Retina (tissue), 1 donor: ENCODE measurements at places on chromosomes 1 and 21.

DNA sequence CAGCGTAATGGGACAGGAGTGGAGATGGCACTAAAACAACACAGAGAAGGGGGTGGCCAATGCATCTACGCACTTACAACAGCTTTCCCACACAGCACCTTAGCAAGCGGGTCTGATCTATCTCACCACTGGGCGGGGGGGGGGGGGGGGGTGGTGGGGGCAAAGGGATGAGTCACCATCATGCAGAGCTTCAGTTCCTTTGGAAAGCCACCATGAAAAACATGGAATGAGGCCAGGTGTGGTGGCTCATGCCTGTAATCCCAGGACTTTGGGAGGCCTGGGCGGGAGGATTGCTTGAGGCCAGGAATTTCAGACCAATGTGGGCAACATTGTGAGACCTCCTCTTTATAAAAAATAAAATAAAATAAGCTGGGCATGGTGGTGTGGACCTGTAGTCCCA is 47.2 kb downstream of the KLHDC7A start:
- DNase-seq = no peak

DNA sequence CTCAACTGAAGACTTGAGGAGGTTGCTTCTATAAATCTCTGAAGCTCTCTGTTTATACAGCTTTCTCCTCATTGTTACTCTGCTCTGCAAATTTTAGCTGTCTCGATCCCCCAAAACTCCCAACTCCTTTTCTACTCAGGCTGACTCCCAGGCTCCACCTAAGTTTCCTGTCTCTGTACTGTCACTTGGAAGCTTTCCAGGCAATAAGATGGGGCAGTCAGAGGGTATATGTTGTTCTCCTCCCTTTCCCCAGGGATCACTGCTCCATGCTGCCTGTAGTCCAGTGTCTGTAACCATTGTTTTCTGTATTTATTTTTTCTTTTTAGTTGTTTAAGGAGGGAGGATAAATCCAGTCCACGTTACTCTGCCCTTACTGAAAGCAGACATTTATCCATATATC is 13.4 kb downstream of the TSNAX start:
- DNase-seq = no peak

DNA sequence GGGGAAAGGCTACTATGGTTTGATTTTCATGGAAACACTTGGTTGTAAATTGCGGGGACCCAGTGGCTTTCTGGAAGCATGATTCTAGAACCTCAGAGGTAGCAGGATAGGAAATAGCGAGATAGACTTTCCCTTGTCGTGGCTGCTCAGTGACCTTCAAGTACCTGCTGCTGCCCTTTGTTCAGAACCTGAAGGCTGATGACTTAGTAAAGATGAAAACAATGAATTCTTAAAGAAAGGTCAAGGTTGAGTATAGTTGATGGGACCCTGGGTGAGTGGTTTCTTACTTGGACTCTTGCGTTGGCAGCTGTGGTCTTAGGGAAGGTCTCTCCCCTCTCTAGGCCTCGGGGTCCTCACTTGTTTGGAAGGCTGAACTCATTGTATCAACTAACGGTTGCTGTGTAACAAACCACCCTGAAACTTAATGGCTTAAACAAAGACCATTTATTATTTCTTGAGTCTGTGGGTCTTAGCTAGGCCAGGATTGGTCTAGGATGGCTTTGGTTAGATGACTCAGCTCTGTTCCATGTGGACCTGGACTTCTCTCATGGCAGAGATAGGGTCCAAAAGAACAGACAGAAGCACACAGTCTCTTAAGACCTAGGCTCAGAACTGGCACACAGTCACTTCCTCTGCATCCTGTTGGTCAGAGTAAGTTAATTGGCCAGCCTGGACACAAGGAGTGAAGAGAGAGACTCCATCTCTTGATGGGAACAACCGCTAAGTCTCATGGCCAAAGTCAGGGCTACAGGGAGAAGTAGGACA is 89.2 kb upstream of the SELENON start:
- DNase-seq = no peak

GRCh38 chr1:86616433-86616832 is 69.6 kb downstream of the CLCA4 start:
- DNase-seq = no peak

DNA sequence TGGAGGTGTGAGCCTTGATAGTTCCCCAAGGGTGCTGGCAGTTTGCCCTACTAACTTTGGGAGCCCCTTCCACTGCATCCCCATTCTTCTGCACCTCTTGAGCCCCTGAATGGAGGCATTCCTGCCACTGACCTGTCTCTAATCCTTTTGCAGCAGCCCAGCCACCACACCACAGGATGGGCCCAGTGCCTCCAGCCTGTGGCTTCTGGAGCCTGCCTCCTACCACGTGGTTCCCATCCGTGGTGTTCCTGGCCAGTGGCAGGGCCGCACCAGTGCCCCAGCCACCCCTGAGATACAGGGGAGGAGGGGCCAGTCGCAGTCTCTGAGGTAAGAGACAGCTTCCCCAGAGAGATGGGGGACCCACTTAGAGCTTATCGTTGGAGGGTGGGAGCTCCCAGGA is 14.4 kb downstream of the INAVA start:
- DNase-seq = no peak

- no peak for DNase-seq
These were observed 540 bp downstream of the CD55 start for GRCh38 chr1:207321790-207322645.

DNA sequence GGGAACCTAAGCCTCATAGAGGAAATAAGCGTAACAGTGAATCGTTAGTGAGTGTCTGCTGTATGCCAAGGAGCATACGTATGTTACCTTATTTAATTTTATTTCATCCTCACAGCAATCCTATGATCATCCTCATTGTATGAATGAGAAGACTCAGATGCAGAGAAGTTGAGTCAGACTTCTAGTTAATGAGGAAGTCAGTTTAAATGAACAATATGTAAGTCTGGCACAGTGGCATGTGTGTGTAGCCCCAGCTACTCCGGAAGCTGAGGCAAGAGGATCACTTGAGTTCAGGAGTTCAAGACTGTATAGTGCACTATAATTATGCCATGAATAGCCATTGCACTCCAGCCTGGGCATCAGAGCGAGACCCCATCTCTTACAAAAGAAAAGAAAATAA is 148.0 kb downstream of the ZZZ3 start:
- no peak for DNase-seq

GRCh38 chr1:187999973-188000372 is 1171.2 kb downstream of the PLA2G4A start:
- DNase-seq = no peak

DNA sequence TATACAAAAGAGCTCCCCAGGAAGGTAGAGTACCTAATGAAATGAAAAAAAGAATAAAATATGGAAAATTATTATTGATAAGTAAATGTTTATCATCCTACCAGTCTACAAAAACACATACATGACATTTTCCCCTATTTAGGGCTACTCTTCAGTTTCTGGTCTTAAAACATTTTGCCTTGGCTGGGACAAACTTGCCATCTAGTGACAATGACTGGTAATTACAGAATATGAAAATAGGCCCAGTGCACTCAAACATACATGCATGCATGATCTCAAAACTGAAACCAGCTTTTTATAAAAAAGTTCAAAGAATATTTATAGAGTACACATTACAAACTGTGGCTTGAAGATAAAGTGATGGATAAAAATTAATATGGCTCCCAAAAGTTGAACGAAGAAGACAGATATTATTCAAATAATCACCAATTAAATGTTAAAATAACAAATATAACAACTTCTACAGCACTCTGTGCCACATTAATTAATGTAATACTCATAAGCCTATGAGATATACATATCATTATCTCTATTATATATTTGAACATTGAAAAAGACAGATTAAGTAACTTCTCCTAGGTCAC is 10.5 kb upstream of the RNPC3 start:
- peak; percentile 43 for DNase-seq

GRCh38 chr1:5701642-5702041 is 290.6 kb downstream of the NPHP4 start:
- no peak for DNase-seq

GRCh38 chr1:27517301-27517700 is 27.3 kb upstream of the WASF2 start:
- no peak for DNase-seq

- no peak for DNase-seq
These were observed 19.5 kb upstream of the NCMAP start for GRCh38 chr1:24536391-24536840.

GRCh38 chr1:40849801-40850592 is 12.2 kb downstream of the CITED4 start:
- DNase-seq = peak; percentile 84

DNA sequence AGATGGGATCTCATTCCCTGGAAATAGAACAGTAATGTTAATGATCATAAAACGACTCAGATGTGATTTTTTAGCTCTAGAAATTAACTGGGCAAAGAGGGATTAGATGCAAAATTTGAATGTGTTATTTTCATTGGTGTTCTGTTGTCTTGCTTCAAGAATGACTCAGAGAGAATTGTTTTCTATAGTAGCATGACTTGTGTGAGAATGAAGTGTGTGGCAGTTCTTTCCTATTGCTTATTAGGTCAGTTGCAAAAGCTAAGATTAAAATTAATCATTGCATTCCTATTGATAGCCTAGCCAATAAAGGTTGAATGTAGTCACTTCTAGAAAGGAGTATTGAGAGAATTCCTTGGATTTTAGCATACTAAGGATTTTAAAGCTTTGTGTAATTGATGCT is 22.9 kb downstream of the SPEN start:
- DNase-seq = no peak

DNA sequence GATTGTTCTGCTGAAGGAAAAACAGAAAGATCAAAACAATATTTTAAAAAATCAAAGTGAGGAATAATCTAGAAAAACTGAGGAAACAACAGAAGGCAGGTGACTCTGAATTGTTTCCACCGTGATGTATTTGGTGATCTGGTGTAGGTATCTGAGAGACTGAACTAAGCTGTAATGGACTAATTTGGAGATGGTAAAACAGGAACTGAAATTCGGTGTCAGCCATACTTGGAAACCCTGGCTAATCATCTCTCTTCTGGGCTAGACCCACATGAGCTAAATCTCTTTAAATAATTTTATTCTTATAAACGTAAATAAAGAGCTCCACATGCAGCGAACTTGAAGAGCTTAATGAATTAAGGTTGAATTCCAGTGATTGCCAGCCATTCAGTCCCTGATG is 1226.1 kb downstream of the NCAM2 start:
- no peak for DNase-seq

- no peak for DNase-seq
These were observed 71.7 kb downstream of the RPS27 start for GRCh38 chr1:154062309-154062708.

- peak; percentile 28 for DNase-seq
These were observed 351.3 kb upstream of the RUNX1 start for GRCh38 chr21:35400233-35400939.

- peak; percentile 20 for DNase-seq
These were observed 412.1 kb upstream of the NFIA start for GRCh38 chr1:60670302-60670701.

DNA sequence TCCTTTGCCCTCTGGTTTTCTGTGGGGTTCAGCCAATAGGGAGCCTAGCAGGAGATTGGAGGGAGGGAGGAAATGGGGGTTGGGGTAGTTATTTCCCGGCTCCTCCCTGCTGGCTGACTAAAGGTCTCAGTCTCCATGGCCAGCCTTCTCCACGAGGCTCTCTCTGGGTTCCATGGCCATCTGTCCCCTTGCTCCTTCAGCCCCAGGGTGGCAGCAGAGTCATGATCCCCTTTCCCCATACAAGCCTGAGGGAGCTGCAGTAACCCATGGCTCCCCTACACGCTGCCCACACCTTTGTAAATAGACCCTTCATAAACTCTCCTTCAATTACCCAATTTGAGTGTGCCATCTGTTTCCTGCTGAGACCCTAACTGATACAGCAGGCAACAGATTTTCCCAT is 176.1 kb upstream of the CSF3R start:
- DNase-seq = no peak

DNA sequence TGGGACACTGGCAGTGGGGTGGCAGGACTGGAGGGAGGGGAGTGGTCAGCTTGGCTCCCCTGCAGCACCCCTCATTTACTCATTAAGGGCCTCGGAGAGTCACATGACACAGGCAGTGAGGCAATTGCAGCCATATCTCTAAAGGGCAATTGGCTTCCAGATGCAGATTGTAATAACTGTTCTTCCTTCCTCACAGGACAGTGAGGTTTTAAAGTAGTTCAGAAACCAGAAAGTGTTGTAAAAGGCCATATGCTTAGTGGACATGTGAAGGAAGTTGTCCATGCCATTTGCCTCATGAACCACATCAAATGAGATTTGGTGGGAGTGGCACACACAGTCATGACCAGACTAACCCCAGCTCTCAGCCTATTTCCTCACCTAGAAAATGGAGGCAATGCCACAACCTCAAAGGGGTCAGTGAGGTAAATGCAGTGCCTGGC is 11.1 kb downstream of the MTX1 start:
- peak; percentile 66 for DNase-seq

- DNase-seq = peak; percentile 12
These were observed 19.3 kb downstream of the OBSCN start for GRCh38 chr1:228226956-228227791.

DNA sequence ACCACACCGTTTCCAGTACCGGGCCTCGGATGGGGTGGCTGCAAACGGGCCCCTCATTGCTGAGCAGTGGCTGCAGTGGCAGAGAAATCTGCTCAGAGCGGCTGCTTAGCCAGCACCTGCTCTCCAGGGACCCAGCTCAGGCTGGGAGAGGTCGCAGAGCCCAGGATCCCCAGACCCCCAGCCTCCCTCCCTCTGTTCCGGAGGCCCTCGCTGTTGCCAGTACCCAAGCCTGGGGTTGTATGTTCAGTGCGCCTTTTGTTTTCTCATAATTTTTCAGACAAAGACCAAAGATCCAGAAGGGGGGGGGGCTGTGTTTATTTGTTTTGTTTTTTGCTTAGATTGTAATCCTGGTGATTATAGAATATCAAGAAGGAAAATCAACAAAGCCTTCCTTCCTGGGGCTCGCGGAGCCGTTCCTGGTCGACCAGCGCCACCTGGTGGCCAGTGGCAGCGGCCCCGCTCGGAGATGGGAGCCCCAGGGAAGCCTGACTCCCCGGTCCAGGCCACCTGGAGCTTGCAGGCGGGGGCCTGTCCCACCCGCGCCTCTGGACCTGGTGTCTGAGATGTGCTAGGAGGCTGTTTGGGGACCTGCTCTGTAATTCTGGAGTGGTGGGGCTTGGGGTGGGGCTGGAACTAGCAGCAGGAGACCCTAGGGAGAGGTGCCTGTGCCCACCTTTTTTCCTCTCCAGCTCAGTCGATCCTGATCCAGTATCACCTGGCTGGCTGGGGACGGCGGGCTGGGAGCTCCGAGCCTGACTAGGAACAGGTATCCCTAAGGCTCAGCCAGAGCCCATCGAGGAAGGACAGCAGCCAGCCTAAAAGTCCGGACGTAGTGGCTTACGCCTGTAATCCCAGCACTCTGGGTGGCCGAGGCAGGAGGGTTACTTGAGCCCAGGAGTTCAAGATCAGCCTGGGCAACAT is 123.9 kb upstream of the VAMP3 start:
- peak; percentile 87 for DNase-seq

DNA sequence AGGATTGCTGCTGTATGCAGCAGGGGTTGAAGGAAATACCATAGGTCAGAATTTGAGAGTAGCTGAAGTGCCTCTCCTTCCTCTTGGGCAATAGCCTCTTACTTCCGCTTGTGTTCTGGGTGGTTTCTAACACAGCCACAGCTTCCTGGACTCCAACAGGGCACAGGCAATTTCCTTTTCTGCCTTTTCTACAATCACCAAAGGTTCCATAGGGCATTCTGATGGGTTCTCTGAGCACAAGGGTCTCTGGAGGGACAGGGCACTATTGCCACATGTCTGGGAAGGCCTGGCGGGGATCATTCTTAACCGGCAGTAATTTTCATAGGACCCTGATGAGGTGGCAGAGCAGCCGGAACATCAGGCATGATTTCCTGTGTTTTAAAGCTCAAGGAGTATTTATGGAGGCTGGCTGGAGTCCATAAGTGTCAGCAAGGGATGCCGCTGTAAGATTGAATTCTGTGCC is 5.5 kb upstream of the AGTRAP start:
- no peak for DNase-seq

GRCh38 chr1:228039986-228040385 is 33.2 kb downstream of the WNT3A start:
- no peak for DNase-seq
